Central memory CD4-positive, alpha-beta T cell (primary cell): ENCODE measurements at places on chromosomes 6 and 20.

- DNase-seq: no peak
Measured at GRCh38 chr6:106629859-106630163, 433 bp downstream of the QRSL1 start.

- no peak for DNase-seq
Measured at GRCh38 chr6:74931558-74931957, 274.3 kb downstream of the COL12A1 start.

DNA sequence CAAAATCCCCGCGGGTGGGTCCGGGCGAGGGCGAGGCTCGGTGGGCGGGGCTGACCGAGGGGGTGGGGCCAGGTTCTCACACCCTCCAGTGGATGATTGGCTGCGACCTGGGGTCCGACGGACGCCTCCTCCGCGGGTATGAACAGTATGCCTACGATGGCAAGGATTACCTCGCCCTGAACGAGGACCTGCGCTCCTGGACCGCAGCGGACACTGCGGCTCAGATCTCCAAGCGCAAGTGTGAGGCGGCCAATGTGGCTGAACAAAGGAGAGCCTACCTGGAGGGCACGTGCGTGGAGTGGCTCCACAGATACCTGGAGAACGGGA, 809 bp downstream of the HLA-G start:
- no peak for DNase-seq

DNA sequence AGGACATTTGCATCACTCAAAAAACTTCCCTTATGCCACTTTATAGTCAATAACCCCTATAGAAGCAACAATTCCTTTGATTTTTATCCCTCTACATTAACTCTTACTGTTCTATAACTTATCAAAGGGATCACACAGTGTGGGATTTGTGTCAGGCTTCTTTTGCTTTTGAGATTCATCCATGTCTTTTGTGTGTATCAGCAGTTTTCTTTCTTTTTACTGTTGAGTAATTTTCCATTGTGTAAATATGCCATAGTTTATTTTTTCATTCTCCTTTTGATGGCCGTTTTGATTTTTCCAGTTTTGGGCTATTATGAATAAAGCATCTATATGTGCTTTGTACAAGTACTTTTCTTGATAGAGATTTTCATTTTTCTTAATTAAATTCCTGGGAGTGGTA, 657.9 kb downstream of the EPM2A start:
- no peak for DNase-seq

DNA sequence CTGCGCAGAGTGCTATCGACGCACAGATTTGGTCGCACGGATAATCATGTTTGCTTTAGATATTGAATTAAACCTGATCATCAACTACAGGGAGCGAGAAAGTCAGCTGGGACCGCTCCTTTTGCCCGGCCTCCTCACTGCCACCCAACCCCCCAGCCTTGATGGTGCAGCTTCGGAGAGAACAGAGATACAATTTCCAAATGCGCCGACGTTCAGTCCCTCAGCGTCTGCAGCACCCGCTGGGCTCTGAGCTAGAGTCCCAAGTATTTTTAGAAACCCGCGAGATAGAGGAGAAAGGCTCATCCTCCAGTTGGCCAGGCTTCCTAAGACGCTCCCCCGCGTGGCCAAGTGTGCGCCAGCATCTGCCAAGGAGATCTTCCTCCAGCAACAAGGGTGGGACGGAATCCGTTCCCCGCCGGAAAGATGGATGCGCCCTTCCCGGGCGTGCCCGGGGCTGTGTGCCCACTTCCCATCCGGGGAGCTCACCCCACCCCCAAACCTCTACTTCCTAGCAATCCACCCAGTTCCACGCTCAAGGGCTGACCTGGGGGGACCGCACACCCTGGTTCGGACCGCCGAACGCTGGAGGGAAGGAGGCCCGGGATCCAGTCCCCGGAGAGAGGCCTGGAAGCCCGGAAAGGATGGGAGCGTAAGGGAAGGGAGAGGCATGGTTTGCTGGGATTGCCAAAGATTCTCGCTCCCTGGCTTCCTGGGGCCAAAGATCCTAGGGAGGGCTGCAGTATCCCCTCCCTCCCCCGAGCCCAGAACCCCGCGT, 4.1 kb downstream of the NKX2-2 start:
- DNase-seq: no peak

- no peak for DNase-seq
Measured at GRCh38 chr6:37396571-37397180, 36.3 kb upstream of the CMTR1 start.

GRCh38 chr6:155351273-155352129, 37.2 kb upstream of the TFB1M start:
- DNase-seq: no peak

DNA sequence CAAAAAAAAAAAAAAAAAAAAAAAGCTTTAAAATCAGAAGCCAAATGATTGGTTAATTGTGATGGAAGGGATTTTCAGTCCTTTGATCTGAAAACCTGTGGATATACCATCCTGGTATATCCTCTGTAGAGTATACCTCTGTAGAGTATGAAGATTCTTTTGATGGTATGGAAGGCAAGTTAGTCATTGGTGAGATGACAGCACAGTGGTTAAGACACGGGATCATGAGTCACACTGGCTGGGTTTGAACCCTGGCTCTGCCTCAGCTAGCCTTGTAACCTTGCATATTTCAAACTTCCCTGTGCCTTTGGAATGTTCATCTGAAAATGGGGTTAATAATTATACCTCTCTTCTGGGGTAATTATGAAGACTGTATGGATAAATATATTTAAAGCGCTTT, 179.3 kb downstream of the CARMIL1 start:
- no peak for DNase-seq

GRCh38 chr6:47741807-47742206, 40.0 kb upstream of the OPN5 start:
- no peak for DNase-seq

- DNase-seq: no peak
Measured at GRCh38 chr6:107704347-107705013, 119.6 kb downstream of the SCML4 start.

- no peak for DNase-seq
Measured at GRCh38 chr20:51985013-51985415, 182.7 kb upstream of the SALL4 start.

DNA sequence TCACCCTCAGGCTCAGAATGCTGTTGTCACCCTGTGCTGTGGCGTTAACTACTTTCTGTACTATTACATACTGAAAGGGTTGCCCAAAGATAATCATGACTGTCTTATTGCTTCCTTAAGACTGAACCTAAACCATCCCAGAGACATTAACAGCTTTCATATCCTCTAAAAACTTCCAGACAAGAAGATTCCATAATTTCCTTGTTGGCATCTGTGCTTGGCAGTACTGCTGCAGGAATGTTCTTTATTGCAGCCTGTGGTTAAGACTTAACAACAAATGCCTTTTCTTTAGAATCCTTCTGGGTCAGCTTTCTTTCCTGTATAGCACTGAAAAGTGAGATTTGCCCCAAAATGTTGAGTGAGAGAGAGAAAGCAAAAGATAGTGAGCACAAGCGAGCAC, 109.7 kb downstream of the GJA10 start:
- DNase-seq: no peak

DNA sequence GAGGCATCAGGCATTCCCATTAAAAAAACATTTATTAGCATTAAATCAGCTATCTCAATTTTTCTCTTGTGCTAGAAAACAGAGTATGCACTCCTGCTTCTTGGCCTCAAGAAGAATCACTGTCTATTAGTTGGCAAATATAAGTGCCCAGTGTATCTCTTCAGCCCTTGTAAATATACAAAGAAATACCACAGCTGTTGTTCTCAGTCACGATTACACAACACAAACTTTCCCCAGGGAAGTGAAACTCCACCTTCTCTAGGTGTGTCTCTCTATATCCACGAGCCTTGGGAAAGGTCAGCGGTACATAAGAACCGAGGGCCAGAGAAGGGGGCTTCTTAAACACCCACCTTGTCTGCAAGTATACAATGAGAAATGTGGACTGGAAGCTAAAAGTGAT, 194.7 kb downstream of the PKHD1 start:
- no peak for DNase-seq

DNA sequence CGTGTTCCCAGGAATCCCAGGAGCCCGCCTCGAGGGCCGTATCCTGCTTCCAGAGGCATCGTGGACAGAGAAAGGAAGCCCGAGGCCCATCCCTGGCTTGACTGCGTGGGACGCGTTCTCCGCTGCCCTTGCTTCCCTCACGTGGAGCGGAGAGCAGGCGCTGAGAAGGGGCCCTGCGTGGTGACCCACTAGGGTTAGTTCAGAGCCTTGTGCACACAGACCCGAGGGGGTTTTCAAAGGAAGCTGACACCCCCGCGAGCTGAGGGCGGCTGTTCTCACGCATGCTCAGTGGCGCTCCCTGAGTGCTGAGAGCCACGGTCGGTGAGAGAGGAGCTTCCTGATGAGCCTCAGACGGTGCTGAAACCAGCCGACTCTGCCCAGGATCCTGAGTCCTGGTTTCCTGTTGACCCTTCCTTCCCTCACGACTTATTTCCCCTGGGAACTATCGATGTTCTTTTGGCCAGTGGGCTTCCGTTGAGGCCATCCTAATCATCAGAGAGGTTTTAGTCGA, 28.9 kb upstream of the CCR6 start:
- peak; percentile 70 for DNase-seq

GRCh38 chr6:161598896-161599295, 325.0 kb upstream of the AGPAT4 start:
- DNase-seq: no peak

GRCh38 chr6:139320081-139320480, 28.3 kb upstream of the TXLNB start:
- no peak for DNase-seq

DNA sequence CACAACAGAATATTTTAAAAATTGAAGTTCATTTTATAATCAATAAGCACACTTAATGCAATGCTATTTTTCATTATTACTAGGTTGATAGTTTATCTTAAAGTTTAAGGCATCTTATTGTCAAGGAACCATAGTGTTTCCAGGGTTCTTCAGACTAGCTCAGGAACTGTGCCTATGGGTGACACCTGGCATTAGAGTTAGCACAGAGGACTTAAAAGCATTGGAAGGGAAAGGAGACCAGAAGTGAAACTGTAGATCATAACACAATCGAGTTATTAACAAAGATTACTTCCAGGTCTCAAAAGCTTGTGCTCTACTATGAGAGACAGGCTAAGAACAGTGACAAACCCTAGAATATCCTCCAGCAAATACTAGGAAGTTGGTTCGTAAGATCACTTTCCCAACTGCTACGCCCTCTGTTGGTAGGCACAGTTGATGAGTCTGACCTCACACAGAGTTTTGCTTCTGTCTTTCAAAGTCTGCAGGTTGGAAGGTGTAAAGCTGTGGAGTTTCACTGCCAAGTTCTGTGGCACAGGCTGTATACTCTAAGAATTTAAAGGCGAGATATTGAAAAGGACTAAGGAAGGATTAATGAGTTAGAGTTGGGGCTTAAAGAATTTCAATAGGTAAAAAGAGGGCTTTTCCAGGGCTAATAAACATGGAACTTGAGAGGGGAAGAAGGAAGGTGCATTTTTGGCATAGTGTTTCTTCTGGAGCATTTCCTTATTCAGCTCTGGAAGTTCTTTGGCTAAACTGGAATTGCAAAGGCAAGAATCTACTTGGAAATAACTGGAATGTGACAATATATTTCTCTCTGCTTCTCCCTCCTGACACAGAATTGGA, 531.3 kb upstream of the JAG1 start:
- no peak for DNase-seq

DNA sequence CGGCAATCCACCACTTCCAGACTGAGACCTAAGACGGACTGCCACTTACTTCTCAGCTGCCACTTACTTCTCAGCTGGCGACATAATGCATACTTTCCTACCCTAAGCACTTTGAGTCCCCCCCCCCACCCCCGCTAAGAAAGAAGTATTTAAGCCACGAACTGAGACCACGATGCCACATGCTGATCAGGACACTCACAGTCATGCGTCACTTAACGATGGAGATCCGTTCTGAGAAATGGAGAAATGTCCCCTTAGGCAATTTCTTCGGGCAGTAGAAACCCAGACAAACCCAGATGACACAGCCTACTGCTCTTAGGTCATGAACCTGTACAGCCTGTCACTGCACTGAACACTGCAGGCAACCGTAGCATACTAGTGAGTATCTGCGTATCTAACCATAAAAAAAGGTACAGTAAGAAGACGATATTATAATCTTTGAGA, 690 bp downstream of the IFNGR1 start:
- DNase-seq: peak; percentile 61

GRCh38 chr6:124164343-124164742, 360.7 kb downstream of the NKAIN2 start:
- DNase-seq: no peak

- DNase-seq: no peak
Measured at GRCh38 chr6:152173957-152174356, 366.5 kb downstream of the ESR1 start.

DNA sequence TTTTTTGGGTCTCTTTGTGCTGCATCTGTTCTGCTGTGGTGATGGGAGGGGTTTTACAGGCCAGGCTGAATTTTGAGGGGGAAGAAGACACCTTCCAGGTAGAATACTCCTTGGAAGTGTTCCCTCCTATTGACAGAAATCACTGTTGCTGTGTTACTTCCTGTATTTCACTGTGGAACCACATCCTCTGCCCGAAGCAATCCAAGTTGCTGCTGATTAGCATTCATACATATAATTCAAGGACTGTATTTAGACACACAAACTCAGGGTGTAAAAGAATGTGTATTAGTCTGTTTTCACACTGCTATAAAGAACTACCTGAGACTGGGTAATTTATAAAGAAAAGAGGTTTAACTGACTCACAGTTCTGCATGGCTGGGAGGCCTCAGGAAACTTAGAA, 50.6 kb upstream of the TMEM244 start:
- DNase-seq: no peak

GRCh38 chr6:125182237-125183008, 28.9 kb downstream of the TPD52L1 start:
- DNase-seq: no peak

DNA sequence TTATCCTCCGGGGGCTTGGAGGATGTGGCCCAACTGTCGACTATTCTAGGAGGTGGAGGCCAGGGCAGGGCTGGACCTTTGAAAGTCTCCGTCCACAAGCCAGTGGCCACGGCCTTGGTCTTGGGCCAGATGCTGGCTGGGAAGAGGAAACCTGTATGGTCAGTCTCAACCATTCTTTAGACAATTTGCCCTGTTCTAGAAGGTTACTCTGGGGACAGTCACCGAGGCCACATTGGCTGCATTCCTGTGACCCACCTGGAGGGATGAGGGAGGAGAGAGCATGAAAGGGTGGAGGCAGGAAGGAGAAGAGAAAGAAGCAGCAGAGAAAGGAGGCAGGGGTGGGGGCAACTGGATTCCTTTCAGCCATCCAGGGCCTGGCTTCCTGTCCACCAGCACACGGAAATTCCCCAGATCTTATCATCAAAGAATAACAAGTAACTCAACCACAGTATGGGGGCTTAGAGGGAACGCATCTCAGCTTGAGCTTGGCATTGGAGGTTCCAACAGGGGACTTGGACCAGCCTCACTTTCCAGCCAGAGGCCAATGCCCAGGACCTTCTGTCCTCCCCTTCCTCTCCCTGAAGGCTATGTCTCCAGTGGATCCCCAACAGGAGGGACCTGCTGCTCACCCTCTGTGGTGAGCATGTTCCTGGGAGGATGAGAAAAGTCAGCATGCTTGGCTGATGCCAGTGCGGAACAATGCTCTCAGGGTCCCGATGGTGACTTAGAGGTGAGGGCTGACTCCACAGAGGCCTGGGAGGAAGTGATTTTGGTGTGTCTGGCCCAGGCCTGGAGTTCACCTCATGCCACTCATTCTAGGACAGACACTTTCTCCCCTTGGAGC, 30.4 kb downstream of the TGM2 start:
- DNase-seq: no peak

- no peak for DNase-seq
Measured at GRCh38 chr20:57437672-57438330, 46.6 kb downstream of the RBM38 start.
